Activated naive CD4-positive, alpha-beta T cell treated with anti-CD3 and anti-CD28 coated beads for 36 hours (primary cell): ENCODE measurements at places on chromosomes 12 and 14. TPM values are rescaled to one million over a fixed set of nuclear protein-coding genes. Genes with fewer than 3 reads are reported as not detected.

GRCh38 chr14:25140411-25140810 lies 90.5 kb upstream of the STXBP6 start:
- DNase-seq: no peak

GRCh38 chr14:92551044-92551841 lies 37.7 kb downstream of the RIN3 start:
- DNase-seq: peak; percentile 30

DNA sequence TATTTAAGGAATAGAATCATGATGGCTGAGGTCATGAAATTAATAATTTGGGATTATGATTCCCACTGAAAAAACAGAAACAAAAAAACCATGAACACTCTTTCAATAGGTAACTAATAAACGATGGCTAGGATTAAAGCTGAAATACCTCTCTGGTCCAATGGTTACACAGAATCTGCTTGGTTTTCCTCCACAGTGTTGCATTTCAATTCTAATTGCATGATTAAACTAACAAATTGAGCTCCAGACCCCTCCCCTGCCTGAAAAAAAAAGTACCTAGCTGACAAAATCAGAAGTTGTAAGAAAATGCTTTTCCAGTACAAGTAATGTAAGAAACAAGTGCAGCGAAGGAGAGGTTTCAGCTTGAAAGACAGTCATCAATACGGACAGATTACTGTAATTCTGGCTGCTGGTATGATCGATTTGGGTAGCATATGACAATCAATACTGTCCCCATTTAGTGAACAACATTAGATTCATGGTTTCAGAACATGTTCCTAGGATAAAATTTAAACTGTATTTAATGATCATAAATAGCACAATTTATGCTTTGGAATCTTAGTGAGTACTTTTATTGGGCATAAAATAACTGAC lies 32.0 kb downstream of the INSM2 start:
- DNase-seq: no peak

DNA sequence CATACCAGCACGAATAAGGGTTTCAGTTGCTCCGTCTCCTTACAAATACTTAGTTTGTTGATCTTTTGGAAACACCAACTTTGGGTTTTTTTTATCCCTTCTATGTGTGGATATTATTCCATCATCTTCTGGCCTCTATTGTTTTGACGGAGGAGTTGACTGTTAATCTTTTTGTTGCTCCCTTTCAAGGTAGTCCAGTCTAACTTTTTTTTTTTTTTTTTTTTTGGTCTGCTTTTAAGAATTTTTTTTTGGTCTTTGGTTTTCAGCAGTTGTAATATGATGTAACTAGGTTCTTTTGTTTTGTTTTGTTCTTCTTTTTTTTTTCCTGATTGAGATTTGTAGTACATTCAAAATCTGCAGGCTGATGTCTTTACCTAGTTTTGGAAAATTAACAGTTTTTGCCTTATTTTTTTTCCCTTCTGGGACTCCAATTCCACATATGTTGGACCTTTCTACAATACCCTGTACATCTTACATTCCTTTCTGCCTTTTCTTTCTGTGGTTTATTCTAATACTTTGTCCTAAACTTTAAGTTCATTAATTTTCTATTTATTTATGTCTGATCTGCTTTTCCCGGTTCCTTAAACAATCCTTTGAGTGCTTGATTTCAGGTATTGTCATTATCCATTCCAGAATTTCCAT lies 54.9 kb downstream of the DNAH10 start:
- no peak for DNase-seq

- DNase-seq: no peak
Observed at GRCh38 chr14:44803239-44803905, 158.4 kb downstream of the KLHL28 start.

- no peak for DNase-seq
Observed at GRCh38 chr12:108076556-108076955, 52.5 kb upstream of the WSCD2 start.

DNA sequence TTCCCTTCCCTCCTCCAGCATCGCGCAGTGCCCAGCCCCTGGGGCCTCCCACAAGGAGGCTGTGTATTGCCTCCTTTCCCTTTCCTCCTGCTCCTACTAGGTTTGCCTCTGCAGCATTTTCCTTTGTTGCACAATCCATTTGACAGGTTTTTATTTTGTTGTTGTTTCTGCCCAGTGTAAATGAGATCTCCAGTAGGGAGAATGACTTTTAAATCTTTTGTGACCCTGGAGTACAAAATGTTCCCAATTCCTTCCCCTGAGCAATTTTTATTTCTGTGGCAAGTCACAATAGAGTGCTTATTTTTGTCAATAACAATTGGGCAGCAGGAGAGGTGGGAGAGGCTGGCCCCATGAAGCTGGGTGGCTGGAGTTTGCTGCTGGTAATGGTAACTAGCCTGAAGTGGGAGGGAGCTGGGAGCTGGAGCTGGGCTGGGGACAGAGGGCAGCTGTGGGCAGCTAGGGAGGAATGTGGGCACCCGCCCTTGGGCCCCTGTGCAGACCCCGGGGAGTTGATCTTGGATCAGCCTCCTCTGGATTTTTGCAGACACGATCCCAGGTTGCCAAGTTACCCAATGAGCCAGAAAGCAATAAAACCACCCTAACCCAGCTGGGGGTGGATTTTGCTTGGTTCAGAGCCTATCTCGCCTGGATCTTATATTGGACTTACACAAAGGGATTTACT lies 160.1 kb downstream of the KTN1 start:
- no peak for DNase-seq

DNA sequence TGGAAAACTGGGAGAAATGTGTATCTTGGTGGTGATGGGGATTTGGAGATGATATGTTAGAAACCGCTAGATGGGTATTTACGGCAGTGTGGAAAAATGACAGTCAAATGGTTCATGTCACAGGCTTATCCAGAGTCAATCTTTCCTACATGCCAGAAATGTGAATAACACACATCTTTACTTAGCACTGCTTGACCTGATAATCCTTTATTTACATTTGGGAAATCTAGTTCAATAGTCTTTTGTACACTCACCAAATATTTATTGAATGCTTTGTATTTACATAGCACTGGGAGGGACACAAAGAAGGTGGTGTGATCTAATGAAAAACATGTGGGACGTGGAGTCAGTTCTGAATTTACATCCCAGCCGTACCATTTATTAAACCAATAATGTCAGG lies 208.2 kb downstream of the DIO2 start:
- DNase-seq: no peak

DNA sequence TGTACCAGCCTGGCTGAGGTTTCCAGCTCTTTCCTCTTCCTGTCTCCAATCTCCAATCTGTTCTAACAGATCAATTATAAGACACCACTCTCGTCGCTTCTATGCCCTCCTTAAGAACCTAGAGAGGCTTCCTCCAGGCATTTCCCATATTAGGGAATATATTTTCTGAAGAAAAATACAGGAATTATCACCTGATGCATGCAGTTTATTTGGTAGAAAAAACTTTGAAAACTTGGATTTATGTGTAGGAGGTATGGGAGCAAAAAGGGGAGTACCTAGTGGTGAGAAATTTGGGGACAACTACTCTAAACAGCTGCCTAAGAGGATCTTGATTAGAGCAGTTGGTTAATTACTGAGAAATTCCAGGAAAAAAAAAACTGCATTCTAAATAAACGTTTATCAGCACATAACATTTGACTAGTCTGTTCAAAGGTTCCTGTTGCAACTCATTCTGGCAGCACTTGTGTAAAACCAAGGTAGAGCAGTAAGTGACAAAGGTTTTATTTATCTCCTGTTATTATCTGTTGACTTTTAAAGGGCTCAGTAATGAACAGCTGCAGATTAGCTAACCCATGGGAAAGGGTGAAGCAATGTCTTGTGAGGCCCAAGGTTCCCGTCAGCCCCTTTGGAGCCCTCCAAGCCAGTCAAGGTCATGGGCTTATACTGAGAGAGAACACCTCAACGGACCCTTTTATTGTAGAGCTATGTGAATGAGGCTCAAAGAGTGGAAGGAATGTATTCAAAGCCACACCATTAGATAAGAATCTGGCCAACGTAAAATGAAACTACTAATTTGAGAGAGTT lies 36.4 kb upstream of the NR1H4 start:
- DNase-seq: no peak

- no peak for DNase-seq
Observed at GRCh38 chr12:67254372-67255026, 14.7 kb upstream of the CAND1 start.

GRCh38 chr12:52903285-52903854 lies 1.5 kb downstream of the KRT8 start:
- peak; percentile 78 for DNase-seq

A2M gene
- not detected for total RNA-seq

CLEC1A gene
- not detected for total RNA-seq

PSMA6 gene
- total RNA-seq: 433 TPM

RAD51AP1 gene
- total RNA-seq: 69.5 TPM
